IMR-90 (cell line): ENCODE measurements at places on chromosomes 1 and 21. TPM values are rescaled to one million over a fixed set of nuclear protein-coding genes. Genes with fewer than 3 reads are reported as not detected.

- no peak for DNase-seq
- H3K4me1 ChIP-seq, result no peaks in the 10 kb centered on the region
- no peaks in the 10 kb centered on the region for H3K27me3 ChIP-seq
- peaks cover 42% of the 10 kb centered on the region for H3K36me3 ChIP-seq
- H3K4me3 ChIP-seq, result no peak overlapping the region
Measured at GRCh38 chr1:71068325-71069240, 12.3 kb downstream of the ZRANB2 start.

GRCh38 chr1:163161337-163161736, 41.4 kb downstream of the RGS5 start:
- DNase-seq, result no peak
- H3K27me3 ChIP-seq, result no peaks in the 10 kb centered on the region
- no peak overlapping the region for H3K27ac ChIP-seq
- no peak overlapping the region for H3K4me3 ChIP-seq

DNA sequence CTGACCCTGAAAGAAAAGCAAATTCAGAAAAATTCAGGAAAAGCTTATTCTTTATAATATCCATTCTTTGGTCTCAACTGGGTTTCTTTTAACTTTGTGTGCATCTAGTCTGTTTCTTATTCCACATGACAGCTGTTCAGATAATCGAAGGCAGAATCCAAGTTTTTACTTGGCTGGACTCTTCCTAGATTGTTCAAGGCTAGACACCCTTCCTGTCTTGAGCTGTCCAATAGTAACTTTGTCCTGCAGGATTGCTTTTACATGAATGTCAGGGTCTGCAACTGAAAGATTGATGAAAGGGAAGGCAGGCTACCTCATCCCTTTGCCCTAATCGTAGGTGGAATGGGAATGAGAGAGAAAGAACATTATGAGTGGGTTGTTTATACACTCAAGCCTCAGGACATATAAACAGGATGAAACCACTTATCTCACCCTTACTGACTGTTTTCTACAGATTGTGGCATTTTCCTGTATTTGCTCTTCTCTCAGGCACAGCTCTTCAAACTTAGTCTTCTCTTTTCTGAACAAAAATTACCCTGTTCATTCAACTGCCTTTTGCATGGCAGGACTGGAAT, 76.9 kb downstream of the LEPR start:
- DNase-seq, result peak; percentile 29
- H3K27me3 ChIP-seq, result no peaks in the 10 kb centered on the region
- H3K36me3 ChIP-seq, result no peaks in the 10 kb centered on the region
- H3K4me1 ChIP-seq, result no peaks in the 10 kb centered on the region

DNA sequence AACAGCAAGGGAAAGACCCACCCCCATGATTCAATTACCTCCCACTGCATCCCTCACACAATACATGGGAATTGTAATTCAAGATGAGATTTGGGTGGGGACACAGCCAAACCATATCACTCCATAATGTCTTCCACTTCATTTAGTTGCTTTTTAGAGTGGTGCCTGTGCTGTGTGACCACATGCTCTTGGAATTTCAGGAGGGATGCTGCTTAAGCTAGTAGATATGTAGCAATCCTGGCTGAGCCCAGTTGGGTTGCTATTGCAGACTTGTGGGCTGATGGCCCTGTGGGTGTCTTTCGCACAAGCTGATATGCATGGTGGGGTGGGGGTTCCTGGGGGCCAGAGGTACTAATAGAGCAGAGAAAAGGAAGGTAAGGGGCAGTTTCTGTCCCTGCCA, 160.4 kb upstream of the SYT6 start:
- H3K27me3 ChIP-seq, result no peaks in the 10 kb centered on the region
- H3K4me3 ChIP-seq, result no peak overlapping the region
- H3K4me1 ChIP-seq, result peaks cover 5% of the 10 kb centered on the region
- DNase-seq, result peak; percentile 55
- no peaks in the 10 kb centered on the region for H3K36me3 ChIP-seq
- no peak overlapping the region for H3K27ac ChIP-seq

GRCh38 chr1:226725897-226726267, 13.2 kb downstream of the ITPKB start:
- no peak overlapping the region for H3K4me3 ChIP-seq
- H3K4me1 ChIP-seq, result peaks cover 9% of the 10 kb centered on the region; the same call in 1 of the 2 replicates
- DNase-seq, result no peak
- no peaks in the 10 kb centered on the region for H3K27me3 ChIP-seq

- no peak for DNase-seq
- peaks cover 2% of the 10 kb centered on the region for H3K4me1 ChIP-seq
- no peak overlapping the region for H3K4me3 ChIP-seq
Measured at GRCh38 chr21:28523367-28523766, 469.3 kb downstream of the LTN1 start.

DNA sequence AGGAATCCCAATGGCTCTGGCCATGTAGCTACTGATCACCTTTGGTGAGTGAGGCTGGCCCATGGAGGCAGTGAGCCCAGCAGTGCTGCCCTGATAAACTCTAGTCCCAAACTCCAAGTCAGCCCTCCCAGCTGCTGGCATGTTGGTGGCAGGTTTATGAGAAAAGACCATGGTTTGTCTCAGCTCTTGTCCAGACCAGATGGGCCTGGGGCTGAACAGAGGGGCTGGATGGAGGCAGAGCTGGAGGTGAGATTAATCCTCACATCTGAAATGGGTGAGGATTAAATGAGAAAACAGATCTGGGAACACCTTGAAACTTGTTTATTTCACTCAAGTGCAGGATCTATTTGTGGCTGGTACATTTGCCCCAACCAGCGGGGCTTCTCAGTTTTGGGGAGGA, 3.2 kb downstream of the TMEM269 start:
- DNase-seq, result no peak
- no peak overlapping the region for H3K27ac ChIP-seq
- no peak overlapping the region for H3K4me3 ChIP-seq
- peaks cover 3% of the 10 kb centered on the region; the same call in 1 of the 2 replicates for H3K4me1 ChIP-seq
- no peaks in the 10 kb centered on the region; the same call in 1 of the 2 replicates for H3K36me3 ChIP-seq

DNA sequence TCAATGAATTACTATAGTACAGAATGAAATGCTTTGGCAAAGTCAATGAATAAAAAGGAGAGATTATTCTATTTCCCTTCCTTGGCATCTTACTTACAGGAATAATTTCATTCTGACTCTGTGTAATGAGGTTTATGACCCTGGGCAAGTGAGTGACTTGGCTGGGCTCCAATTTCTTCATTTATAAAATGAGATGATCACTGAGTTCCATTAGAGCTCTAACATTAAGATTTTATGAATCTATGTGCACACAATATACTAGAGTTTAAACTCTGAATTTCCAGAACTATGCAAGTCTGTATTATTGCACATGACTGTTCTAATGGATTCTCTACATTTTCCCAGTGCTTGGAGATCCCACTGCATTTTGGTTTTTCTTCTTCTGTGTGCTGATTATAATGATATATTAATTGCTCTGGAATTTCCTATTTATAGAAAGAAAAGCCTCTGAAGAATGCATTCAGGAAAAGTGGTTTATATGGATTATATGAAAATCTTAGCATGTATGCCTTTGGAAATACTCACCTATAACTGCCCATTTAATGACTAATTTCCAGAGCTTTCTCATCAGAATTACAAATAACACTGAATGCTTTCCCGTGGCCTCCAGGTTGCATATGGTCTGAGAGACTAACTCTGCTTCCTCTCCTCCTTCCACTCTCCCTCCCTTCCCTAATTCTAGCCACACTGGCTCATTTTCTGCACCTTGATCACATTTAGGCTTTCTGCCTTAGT, 97.4 kb upstream of the CHRM3 start:
- no peak overlapping the region for H3K27ac ChIP-seq
- DNase-seq, result no peak
- H3K4me3 ChIP-seq, result no peak overlapping the region
- no peaks in the 10 kb centered on the region for H3K27me3 ChIP-seq

GRCh38 chr1:30511991-30512913, 211.1 kb downstream of the MATN1 start:
- H3K27me3 ChIP-seq, result no peaks in the 10 kb centered on the region
- H3K27ac ChIP-seq, result no peak overlapping the region
- H3K4me3 ChIP-seq, result no peak overlapping the region
- H3K36me3 ChIP-seq, result no peaks in the 10 kb centered on the region
- peak; percentile 6 for DNase-seq

Gene TMEM200B
- polyA plus RNA-seq, result 4.6 and 6.2 TPM in 2 replicates

Gene DNAJC6
- 0.05 and 0.13 TPM in 2 replicates for polyA plus RNA-seq

Gene REN
- 1.1 and 1.2 TPM in 2 replicates for polyA plus RNA-seq
